ENCODE measurements at places on chromosomes 6 and 20.

- DNase-seq: no peak
Observed at GRCh38 chr6:7827142-7827541, 83.4 kb downstream of the TXNDC5 start.

GRCh38 chr20:64113796-64114355, 6.5 kb upstream of the NPBWR2 start:
- DNase-seq: no peak

DNA sequence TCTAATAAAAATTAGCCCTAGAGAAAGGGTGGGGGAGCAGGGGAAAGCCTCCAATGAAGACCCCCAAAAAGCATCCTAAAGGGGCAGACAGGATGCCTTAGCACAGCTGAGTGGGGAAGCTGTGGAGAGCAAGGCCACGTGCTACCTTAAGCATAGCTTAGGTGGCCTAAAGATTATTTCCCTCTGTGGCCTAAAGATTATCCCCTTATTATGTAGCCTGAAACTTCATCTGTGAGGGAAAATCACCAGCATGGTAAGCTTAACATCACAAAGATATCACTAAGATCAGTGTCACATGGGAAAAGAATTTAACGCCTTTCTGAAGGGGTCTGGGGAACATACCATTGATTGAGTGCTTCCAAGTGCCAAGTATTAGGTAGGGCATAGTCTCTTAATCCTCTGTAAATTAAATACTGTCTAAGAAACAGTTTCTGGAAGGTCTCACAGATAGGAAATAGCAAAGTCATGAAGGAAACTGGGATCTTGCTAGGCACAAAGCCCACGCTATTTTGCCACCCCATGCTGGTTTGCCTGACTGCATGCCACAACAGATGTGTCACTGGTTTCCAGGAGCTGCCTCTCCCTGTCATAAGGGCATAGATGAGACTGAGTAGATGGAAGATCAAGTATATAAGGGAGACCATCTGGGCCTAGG, 170.0 kb downstream of the HACE1 start:
- DNase-seq: no peak

GRCh38 chr6:106051226-106051625, 34.9 kb upstream of the PRDM1 start:
- DNase-seq: no peak
